ENCODE measurements at places on chromosomes 4 and X.

DNA sequence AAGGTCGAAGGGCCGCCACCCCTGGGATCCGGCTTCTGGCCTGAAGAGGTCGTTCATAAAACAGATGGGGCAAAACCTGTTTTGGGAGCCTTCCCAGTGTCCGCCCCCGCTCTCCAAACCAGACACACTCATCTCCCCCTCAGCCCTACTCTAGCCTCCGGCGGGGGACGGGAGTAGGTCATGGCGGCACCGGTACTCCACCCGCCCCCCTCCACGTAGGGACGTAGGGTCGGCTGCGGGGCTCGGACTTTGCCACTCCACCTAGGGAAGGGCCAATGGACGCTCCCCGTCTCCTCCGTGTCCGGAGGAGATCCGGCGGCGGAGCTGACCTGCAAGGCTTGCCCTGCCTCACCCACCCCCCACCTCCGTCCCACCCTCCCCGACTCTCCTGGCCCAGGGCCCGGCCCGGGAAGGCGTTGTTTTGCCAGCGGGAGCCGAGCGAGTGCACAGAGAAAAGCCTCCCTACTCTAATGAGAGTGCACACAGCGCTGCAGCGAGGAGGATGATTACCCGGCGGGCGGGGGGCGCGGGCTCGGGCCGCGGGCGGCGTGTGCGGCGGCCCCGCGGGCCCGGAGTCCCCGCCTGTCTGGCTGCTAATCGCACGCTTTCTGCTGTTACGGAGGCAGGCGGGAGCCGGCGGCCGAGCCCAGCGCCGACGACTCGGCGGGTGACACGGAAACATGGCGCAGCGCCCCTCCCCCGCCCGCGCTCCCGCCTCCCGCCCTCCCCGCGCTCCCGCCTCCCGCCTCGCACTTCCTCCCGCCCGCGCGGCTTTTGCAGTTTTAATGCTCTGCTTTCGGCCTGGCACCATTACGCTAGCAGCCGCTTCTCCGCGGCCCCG, 8.3 kb upstream of the BCOR start:
- peak; percentile 61 for DNase-seq

GRCh38 chrX:150324035-150324728, 38.9 kb upstream of the MAMLD1 start:
- no peak for DNase-seq

GRCh38 chrX:36422368-36422767, 502.8 kb downstream of the CFAP47 start:
- DNase-seq, result no peak

DNA sequence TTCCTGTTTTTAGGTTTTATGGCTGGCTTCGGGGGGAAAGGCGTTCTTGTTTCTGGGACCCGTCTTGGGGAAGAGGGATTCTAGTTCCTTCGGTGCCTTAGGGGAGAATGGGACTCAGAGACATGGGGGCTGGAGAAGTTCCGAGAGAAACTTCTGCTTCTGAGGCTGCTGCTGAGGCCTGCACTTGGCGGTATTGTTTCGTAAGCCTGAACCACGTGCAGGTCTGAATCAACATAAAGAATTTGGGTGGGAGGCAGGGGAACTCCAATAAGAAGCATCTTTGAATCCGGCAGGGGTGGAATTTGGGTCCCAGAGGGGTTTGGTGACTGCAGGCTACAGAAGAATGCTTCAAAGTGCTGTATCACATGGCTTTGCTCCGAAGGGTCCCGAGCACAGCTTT, 15.1 kb downstream of the XG start:
- no peak for DNase-seq

DNA sequence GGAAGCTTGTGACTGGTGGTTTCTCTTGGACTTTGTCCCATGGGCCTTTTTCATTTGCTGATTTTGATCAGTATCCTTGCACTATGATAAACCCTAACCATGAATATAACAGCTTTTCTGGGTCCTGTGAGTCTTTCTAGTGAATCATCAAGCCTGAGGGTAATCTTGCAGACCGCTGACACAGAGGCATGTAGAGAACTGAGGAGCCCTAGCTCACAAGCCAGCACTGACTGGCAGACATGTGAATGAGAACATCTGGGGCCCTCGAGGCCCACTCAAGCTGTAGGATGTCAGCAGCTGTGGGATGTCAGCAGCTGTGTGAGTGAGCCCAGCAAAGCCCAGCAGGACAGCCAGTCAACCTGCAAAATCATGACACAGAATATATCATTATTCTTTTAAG, 36.7 kb downstream of the HMGB3 start:
- DNase-seq, result no peak

DNA sequence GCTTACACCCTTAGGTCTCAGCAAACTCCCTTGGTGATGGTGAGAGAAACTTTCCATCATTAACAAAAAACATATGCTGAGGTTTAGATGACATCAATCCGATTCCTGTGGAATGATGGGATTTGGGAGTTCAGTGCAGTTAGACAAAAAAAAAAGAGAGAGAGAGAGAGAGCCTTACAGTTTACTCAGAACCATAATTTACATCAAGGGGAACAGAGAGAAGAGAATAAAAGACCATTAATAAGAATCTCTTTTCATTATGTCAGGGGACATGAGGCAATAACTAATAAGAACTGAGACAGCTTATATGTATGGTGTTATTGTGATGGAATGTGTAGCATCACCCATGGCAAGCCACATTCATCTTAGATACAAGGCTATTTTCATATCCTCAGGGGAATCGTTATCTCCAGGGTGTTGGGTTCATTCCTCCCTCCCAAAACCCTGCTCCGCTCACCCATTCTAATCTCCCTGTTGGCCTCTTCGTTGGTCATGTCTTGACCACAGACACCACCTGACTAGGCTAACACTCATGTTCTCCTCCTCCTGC, 175.7 kb upstream of the MXRA5 start:
- no peak for DNase-seq

- DNase-seq, result no peak
Measured at GRCh38 chr4:5980436-5981155, 37.6 kb downstream of the C4orf50 start.

DNA sequence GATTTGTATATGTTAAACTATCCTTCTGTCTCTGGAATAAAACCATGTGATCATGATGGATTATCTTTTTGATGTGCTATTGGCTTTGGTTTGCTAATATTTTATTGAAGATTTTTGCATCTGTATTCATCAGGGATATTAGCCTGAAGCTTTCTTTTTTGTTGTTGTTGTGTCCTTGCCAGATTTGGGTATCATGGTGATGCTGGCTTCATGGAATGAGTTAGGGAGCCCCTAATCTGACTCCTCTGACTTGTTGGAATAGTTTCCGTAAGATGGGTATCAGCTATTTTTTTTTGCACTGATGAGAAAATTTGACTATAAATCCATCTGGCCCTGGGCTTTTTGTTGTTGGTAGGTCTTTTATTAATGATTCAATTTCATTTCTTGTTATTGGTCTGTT, 45.7 kb downstream of the ATP10D start:
- no peak for DNase-seq

DNA sequence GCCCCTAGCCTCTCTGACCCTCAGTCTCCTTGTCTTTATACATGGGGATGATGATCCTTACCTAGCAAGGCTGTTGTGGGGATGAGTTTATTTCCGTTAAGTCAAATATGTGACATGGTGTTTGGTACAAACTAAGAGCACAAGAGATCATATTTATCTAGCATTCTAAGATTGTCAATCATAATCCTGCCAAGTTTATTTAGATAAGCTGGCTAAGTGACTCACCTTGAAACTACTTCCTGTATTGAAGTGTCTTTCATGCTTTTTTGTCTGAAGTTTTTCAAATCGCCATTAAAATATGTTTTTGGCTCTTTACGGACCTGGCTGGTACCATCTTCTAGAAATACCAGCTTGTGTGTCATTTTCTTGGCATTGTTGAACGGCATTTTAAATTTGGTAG, 30.7 kb downstream of the MAP7D3 start:
- no peak for DNase-seq

DNA sequence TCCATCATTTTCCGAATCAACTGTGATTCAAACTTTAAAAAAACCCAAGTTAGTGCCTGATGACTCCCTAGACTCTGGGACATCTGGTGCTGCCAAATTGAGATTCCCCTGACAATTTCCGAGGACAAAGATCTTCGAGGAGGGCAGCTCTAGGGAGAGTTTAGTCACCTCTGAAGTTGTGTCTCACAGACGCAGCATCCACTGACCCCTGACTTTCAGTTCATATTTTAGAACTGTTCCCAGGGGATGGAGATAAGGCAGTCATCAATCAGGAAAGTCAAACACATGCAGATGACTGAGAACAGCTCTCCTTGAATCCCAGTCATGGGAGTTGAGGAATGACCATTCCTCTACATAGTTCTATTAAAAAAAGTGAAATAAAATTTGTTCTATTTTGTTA, 643.9 kb downstream of the TRIML1 start:
- no peak for DNase-seq

GRCh38 chr4:182801636-182802035, 115.5 kb downstream of the DCTD start:
- no peak for DNase-seq

DNA sequence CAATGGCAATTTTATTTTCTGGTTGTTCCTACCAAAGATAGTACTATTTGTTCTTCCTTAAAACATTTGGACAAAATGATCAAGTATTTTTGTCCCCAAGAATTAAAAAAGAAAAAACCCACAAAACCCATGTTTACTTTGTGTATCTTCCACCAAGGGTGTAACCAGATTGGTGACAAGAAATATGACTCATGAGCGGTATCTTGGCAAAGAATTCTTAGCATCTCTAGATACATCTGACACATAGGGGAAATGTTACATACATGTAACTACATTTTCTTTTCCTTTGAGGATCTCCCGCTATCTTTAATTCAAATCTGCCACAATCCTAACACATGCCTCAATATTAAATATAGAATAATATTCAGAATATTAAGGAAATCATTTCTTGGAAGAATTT, 78.7 kb downstream of the WDFY3 start:
- DNase-seq, result no peak

DNA sequence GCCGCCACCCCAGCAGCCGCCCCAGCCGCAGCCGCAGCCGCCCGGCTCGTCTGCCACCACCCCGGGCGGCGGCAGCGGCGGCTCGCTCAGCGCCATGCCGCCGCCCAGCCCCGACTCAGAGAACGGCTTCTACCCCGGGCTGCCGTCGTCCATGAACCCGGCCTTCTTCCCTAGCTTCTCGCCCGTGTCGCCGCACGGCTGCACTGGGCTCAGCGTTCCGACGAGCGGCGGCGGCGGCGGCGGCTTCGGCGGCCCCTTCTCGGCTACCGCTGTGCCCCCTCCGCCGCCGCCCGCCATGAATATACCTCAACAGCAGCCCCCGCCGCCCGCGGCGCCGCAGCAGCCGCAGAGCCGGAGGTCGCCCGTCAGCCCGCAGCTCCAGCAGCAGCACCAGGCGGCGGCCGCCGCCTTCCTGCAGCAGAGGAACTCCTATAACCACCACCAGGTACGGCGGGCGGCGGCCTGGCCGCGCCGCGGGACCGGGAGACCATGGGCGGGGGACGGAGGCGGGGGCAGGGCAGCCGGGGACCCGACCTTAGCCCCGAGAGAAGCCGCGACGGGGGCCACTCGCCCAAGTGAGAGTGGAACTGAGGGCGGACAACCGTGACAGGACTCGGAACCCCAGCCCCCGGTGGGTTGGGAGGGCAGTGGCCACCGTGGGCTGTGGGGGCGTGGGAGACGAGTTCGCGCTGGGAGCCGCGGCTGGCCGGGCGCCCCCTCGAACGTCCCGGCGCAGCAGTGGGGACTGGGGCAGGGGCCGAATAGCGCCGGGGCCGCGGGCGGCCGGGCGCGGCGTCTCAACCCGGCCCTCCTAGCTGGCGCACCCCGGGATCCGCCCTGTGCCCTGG, 1.8 kb downstream of the CPEB2 start:
- peak; percentile 64 for DNase-seq

DNA sequence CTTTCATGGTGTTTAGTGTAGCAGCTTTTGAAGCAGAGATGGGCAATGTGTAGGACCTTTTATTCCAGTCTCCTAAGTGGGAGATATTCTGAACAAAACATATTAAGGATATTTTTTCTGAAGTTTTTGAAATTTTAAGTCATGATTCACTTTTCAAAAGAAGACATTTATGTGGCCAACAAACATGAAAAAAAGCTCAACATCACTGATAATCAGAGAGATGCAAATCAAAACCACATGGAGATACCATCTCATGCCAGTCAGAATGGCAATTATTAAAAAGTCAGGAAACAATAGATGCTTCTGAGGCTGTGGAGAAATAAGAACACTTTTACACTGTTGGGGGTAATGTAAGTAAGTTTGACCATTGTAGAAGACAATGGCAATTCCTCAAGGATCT, 76.0 kb downstream of the FAT4 start:
- DNase-seq, result no peak

- no peak for DNase-seq
Measured at GRCh38 chrX:312621-313331, 5.8 kb downstream of the GTPBP6 start.

GRCh38 chr4:35216636-35217035, 1027.7 kb downstream of the ARAP2 start:
- DNase-seq, result no peak

- peak; percentile 12 for DNase-seq
Measured at GRCh38 chr4:25223802-25224375, 9.9 kb upstream of the PI4K2B start.

DNA sequence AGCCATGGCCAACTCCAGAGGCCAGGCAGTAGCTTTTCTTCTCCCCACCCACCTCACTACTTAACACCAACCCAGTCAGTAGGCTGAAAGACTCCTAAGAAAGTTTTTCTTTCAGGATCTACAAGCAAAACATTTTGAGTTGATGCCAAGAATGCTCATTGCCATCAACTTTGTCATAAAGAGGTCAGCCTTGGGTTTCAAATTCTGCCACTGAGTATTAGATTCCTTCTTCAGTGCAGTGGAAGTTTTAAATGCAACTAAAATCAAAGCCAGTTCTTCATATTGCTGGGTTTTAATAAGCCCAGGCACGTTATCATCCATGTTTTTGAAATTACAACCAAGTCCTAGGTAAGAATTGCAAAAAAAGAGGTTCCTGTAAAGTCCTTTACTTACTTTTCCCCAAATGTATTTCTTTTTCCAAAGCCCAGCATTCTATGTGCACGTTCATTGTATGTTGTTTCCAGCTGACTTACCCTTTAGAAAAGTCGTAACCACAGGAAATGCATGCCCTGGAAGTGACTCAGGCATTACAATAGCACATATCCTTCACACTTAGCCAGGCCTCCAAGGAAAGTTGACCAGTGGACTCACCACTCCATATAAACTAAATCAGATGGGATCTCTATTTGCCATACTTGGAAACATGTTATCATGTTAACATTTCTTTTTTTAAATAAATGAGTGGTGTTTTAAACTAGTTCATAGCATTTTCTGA, 229.9 kb downstream of the SOX3 start:
- DNase-seq, result no peak

Data from stimulated activated naive CD8-positive, alpha-beta T cell treated with anti-CD3 and anti-CD28 coated beads, Interleukin-15, amount 100 ng/mL, for 72 hours (primary cell).